ENCODE measurements at places on chromosomes 4 and X.

GRCh38 chr4:152304220-152304619 lies 231.7 kb downstream of the FBXW7 start:
- DNase-seq = no peak

DNA sequence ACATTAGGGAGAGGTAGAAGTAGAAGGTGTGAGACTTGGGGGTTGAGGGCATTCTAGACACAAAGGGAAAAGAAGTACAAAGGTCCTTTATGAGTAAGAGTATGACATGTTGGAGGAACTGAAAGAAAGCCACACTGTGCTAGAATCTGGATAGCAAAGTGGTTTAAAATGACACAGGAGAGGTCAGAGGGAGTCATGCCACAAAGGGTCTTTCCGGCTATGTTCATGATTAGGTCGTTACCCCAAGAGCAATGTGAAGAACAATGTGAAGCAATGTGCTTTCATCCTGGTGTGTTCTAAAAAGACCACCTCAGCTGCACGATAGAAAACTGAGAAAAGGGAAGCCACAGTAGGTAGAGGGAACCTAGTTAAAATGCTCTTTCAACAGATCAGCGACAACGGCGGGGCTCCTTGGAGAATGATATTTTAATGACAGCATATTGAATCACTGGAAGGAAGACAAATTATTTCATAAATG lies 29.2 kb downstream of the SMIM14 start:
- DNase-seq = no peak

GRCh38 chrX:20519826-20520225 lies 253.1 kb upstream of the RPS6KA3 start:
- DNase-seq = no peak

DNA sequence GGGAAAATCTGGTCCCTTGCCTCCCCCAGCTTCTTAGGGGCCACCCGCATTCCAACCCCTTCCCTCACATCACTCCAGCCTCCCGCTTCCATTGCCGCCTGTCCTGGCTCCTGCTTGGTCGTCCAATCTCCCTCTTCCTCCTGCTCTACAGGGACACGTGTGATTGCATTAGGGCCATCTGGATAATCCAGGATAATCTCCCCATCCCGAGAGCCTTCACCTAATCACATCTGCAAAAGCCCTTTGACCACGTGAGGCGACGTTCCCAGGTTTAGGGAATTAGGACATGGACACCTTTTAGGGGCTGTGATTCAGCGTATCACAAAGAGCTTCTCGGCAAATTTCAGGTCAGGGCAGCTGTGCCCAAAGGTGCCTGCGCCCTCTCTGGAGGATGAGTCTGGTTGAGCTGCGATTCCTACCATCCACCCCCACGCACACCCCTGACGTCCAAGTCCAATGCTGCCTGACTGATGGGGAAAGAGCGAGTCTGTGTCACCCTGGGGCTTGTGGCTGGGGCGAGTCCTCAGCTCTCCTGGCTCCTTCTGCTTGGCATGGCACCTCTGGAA lies 104.6 kb downstream of the PSAPL1 start:
- DNase-seq = no peak

- no peak for DNase-seq
Observed at GRCh38 chr4:148747721-148748268, 305.6 kb upstream of the NR3C2 start.

DNA sequence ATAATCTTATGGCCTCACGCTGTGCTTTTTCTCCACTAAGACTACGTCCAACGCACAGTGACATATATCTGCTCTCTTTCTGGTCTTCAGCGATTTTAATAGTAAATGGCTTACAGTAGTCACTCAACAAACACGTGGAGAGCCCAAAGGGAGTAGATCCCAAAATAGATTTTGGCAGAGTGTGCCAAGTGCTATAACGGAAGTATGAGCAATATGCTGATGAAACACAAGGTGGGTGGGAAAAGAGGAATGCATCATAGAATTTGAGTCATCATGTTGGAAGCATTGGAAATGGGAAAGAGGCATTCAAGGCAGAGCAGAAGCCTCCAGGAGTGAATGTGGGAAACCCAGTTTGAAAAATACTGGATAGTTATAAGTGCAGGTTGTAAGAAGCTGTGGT lies 129.1 kb upstream of the LDB2 start:
- DNase-seq = no peak

DNA sequence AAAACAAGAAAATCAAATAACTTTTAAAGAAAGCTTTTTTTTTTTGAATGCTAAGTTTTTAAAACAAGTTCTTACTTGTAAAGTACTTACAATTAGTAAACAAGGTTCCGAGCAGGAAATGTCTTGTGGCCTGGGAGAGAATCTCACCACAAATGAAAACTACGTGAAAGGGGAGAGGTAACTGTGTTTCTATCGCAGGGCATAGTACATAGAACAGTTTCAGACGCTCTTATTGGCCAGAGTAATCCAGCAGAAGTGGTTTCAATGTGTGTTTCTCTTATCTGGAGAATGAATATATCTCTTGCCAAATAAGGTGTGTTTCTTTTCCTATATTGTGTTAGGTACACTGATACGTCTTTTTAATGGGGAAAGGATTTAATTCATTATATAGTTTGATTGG lies at the start of gene PLAC8:
PLAC8 (minus strand) TSS at position 154 of the 400 bp plus-strand sequence. CDS start 6,808 bp downstream, outside the sequence.
- DNase-seq = no peak

DNA sequence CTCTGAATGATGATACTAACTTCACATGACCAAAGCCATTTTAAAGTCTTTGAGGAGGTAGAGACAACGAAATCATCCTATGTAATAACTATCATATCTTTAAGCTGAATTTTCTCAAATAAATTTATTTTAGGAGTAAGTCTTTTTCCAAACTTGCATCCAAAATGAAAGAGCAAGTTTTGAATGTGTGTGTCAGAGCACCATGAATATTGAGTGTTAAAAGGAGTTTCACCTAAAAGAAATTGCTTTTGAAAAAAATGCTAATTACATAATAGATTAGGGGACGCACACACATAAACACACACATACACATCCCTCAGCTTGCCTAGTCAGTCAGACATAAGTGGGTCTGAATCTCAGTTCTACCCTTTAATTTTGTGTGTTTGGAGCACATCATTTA lies 1.9 kb downstream of the ANK2 start:
- DNase-seq = no peak

DNA sequence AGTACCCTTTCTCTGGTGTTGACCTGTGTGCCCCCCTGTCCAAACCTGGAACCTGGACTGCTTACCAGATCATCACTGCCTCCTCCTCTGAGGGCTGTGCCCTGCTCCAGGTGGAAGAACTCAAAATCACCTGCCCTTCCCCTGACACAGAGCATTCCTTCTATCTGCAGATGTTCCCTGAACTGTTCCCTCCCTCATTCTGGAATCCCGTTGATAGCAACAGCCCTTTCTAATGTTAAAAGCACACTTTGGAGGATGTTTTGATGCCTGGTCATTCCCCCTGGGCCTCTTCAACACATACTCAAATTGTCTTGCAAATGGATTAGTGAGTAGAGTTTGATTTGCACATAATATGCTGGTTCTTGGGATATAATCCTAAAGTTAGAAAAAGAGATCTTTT lies 225.8 kb downstream of the FGF13 start:
- DNase-seq = no peak

GRCh38 chrX:55488593-55489313 lies 895 bp downstream of the USP51 start:
- no peak for DNase-seq

DNA sequence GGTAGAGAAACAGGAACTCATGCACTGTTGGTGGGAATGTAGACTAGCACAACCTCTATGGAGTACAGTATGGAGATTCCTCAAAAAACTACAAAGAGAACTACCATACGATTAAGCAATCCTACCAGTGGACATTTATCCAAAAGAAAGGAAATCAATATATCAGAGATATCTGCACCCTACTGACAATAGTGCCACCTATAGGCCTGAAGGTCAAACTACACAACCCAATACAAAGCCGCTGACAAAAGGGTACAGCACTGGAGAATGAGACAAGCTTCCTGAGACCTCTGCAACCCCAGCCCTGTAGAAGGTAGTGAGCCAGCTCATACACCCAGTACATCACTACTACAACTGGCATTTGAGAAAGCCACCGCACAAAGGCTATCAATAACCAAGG lies 67.1 kb downstream of the CBR4 start:
- DNase-seq = no peak

DNA sequence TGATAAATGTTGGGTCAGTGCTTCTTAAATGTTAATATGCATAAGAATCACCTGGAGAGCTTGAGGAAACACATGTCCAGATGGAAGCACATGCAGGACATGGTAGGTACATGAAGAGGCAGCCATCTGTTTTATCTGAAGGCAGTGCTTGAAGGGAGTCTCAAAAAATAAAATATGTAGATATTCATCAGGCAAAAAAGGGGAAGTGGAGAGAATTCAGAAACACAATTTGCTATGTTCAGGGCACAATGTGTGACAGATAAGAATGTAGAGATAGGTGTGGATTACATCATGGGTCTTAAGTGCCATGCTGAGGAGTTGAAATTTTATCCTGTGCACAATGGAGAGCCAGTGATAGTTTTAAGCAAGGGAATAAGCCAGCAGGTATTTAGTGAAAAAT lies 59.6 kb upstream of the CASK start:
- no peak for DNase-seq

DNA sequence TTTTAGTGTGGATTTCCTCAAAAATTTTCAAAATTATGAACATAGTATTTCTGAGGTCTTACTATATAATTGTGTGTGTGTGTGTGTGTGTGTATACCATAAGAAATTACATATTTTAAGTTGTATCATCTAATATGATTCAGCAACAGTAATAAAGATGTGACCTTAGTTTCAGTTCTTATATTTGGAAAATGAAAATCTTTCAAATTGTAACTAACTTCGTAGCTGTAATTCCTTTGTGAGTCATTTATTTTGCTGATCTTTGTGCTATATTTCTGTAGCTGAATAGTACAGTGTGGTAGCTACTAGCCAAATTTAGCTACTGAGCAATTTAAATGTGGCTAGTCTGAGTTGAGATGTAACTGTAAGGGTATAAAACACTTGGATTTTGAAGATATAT lies 116.4 kb downstream of the RAP1GDS1 start:
- DNase-seq = no peak

DNA sequence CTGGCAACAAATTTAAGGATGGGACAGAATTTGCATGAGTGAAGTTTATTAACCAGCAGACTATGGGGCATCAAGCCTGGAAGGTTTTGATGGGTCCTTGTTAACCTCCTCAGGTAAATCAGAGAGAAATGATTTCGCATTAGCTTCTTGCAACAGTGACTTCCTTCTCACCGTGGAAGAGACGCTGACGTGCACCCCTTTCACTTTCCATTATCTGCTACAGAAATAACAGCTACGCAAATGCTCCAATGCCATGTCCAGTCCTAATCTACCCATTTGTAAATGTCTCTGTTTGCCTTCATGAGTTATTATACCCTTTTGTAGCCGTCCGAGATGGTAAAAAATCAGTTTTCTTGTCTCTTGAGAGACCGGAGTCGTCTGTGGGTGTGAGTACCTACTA lies 100.3 kb downstream of the SLC34A2 start:
- no peak for DNase-seq

DNA sequence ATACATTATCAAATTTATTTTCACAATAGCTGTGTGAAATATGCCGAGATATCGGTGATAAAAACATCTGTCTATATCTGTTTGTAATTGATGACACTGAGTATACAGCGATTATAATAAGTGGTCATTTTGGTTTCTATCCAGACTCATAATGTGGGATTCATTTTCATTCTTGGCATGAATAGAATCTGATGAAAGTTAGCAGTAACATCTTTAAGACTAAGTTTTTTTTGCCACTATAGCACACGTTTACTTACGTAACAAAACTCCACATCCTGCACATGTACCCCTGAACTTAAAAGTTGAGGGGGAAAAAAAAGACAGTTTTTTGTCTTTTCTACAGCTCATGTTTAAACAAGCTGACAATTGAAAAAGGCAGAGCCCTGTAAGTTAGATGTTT lies 86.4 kb downstream of the PPA2 start:
- DNase-seq = no peak

GRCh38 chrX:135408794-135409193 lies 12.9 kb upstream of the SMIM10L2A start:
- no peak for DNase-seq

DNA sequence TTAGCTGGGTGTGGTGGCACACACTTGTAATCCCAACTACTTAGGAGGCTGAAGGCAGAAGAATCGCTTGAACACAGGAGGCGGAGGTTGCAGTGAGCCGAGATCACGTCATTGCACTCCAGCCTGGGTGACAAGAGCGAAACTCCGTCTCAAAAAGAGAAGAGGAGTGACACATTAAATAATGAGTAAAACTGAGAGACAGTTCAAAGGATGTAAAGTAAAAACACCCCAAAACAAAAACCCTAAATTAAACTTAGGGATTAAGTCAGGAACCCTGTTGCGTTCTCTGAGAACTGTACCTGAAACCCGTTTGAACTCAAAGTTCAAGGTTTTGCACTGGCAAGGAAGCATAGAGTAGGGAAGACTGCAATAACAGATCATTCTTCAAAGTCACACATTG lies 141.7 kb downstream of the BRWD3 start:
- no peak for DNase-seq

DNA sequence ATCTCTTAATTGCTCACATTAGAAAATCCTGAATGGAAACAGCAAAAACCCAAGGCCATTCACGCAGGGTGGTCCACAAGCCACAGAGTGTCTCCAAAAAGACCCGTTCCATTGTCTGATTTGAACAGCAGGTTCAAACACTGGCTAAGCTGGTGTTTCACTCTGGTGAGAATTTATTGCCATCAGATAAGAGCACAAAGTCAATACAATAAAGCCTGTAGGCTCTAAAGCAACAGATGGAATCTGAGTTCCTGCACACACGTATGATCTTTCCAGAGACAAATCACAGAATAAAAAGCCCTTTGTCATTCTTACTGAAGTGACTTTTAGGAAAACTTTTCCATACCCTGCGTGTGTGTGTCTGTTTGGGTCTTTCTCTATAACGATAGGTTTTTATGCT lies 5.1 kb upstream of the SFRP2 start:
- no peak for DNase-seq

GRCh38 chr4:11908712-11909111 lies 480.0 kb upstream of the HS3ST1 start:
- no peak for DNase-seq

GRCh38 chrX:21702725-21703124 lies 44.6 kb upstream of the KLHL34 start:
- no peak for DNase-seq

- DNase-seq = no peak
Observed at GRCh38 chrX:72121383-72121782, 10.3 kb downstream of the RTL5 start.

DNA sequence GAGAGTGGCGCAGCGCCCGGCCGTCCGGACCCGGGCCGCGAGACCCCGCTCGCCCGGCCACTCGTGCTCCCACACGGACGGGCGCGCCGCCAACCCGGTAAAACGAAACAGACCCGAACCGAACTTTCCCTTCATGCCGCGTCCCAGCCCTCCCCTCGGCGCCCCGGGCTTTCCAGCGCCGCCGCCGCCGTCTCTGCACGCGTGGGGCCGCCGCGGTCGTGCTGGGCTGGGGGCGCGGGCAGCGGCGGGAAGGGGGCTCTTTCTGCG lies 222 bp downstream of the SMAD1 start:
- DNase-seq = no peak

DNA sequence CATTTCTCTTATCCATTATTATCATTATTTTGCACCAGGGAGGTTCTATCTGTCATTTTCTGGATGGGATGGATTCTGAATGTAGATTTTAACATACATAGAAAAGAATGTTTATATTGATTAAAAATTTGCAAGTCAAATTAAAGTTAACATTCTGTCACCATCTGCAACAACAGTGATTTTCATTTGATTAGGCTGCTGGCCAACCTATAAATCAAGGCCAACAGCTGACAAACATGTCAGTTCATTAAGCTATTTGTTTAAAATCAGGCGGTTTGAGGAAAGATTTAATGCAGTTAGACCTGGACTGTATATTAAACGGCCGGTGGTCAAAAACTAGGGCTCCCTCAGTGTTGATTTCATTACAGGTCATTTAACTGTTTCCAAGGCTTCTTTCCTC lies 109.5 kb upstream of the CBR4 start:
- DNase-seq = no peak

Measured in NCI-H2081 (cell line).